Skin of body (tissue), 3 donors: ENCODE measurements at places on chromosomes 4 and X. TPM values are rescaled to one million over a fixed set of nuclear protein-coding genes. Genes with fewer than 3 reads are reported as not detected.

Gene TASL
- 1.9 TPM for total RNA-seq

Gene SPANXD
- total RNA-seq, result not detected

Gene NAT8L
- 1.2 TPM for total RNA-seq

Gene IQCM
- total RNA-seq, result not detected

Gene C4orf50
- 0.10 TPM for total RNA-seq

Gene KLHL4
- 3.2 TPM for total RNA-seq

Gene RASGEF1B
- total RNA-seq, result 61.7 TPM

Gene TEC
- total RNA-seq, result 5.5 TPM

Gene ASB12
- total RNA-seq, result 2.6 TPM

Gene FGF5
- 0.10 TPM for total RNA-seq

Gene FGFR3
- total RNA-seq, result 30.4 TPM

Gene ADAM29
- total RNA-seq, result not detected

Gene JADE1
- 11.0 TPM for total RNA-seq

Gene MAGEC3
- total RNA-seq, result not detected

Gene FRMD7
- total RNA-seq, result 0.10 TPM

Gene EDNRA
- 51.1 TPM for total RNA-seq

Gene CLDN2
- 0.10 TPM for total RNA-seq

Gene NKX1-1
- total RNA-seq, result not detected

Gene VSIG1
- total RNA-seq, result 0.20 TPM
